G401 (cell line): ENCODE measurements at places on chromosomes 2 and 18.

DNA sequence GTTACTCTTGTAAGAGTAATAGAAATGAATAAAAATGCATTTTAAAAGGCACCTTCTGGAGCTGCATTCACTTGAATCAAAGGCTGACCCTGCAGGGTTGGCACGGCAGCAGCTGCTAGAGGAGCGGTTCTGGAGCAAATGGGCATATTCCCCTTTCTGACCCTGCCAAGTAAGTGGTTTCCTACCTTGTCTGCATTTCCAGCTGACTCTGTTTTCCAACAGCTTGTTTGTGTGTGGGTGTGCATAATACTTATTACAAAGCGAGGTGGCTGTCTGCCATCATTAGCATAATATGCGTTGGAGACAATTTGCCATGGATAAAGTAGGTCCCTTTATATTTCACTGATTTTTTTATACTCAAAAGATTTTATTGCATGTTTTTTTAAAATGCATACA, 21.3 kb upstream of the TTN start:
- DNase-seq, result no peak

- DNase-seq, result no peak
Measured at GRCh38 chr2:75801234-75801982, 90.7 kb upstream of the GCFC2 start.

DNA sequence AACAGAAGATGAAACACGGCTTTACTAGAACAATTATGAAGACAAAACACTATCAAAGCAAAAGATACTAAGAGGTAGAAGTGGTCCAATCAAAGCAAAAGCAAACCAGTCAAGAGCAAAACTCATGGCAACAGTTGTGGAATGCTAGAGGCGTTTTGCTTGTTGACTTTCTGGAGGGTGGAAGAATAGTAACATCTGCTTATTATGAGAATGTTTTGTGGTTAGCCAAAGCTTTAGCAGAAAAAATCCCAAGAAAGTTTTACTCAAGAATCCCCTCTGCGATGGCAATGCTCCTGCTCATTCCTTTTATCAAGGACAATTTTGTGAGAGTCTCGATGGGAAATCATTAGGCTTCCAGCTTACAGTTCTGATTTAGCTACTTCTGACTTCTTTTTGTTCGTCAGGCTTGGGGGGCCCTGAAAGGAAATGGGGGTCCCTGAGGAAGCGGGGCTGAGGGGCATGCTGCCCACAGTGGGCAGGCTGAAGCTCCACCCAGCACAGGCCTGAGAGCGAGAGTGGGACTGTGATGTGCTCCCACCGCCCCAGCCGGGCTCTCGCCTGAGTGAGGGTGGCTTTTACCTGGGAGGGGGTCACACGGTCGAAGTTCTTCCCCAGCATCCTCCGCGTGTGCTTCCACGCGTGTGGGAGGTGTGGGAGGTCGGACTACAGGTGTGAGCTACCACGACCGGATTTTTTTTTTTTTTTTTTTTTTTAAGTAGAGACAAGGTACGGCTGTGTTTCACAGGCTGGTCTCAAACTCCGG, 49.0 kb upstream of the MC4R start:
- no peak for DNase-seq

DNA sequence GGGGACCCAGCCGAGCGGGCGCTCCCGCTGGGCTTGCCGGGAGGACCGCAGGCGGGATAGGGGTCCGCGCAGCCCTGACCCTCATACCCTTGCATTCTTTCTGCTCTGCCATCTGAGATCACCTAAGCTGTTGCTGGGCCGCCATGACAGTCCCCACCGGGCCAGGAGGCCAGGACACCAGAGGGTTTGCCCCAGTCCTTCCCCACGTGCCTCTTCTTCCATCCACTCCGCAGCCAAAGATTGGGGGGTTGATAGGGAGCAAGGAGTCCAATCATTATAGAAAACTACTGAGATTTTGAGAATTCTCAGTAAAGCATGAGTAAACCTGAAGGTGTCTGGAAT, 453 bp upstream of the GRB14 start:
- no peak for DNase-seq

DNA sequence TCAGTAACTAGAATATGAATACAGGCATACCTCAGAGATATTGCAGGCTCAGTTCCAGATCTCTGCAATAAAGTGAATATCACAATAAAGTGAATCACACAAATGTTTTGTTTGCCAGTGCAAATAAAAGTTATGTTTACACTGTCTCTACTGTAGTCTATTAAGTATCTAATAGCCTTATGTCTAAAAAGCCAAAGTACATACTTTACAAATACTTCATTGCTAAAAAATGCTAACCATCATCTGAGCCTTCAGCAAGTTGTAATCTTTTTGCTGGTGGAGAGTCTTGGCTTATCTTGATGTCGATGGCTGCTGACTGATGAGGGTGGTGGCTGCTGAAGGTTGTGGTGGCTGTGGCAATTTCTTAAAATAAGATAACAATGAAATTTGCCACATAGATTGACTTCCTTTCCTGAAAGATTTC, 159.4 kb downstream of the MYO1B start:
- DNase-seq, result no peak

GRCh38 chr2:179020156-179020750, 29.7 kb downstream of the CCDC141 start:
- DNase-seq, result no peak

DNA sequence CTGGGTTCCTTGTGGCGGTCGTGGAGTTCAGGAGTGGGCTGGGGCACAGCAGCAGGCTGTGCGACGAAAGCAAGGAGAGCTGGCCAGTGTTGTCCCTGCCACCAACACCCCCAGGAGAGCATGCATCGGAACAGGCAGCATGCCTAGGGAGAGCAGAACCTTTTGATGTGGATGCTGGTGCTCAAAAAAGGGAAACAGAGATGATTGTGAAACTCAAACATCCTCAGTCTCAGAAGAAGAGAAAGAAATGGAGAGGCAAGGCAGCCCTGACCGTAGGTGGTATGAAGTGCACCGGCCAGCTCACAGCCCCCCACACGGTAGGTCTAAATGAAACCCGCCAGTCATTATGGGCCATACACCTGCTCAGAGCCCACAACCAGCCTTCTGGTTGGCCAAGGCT, 253.4 kb downstream of the GBX2 start:
- DNase-seq, result no peak

DNA sequence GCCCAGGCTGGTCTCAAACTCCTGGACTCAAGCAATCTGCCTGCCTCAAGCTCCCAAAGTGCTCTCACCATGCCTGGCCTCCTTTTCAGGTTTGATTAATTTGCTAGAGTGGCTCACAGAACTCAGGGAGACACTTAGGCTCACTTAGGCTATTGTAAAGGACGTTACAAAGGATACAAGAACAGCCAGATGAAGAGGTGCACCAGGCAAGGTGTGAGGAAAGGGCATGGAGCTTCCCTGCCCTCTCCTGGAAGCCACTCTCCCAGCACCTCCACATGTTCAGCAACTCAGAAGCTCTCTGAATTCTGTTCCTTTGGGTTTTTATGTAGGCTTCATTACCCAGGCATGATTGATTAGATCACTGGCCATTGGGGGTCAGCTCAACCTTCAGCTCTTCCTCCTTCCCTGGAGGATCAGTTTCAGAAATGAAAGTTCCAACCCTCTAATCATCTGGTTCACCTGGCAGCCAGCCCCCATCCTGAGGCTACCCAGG, 78.7 kb upstream of the RGPD5 start:
- no peak for DNase-seq

DNA sequence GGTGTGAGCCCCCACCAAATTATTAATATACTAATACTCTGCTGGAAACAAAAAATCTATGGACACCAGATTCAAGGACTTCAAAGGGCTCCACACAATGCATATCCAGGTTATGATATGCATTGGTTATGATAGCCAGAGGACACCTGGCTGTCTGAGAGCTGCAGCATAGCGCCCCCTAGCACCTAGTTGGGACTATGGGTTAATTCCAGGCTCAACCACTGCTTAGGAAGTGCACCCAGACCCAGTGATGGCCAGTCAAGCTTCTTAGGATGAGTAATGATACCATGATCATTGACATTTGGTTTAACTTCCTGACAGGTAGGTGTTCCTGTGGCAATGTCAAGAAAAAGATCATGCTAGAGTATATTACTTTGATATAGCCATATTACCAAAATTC, 3.8 kb upstream of the FRZB start:
- no peak for DNase-seq

DNA sequence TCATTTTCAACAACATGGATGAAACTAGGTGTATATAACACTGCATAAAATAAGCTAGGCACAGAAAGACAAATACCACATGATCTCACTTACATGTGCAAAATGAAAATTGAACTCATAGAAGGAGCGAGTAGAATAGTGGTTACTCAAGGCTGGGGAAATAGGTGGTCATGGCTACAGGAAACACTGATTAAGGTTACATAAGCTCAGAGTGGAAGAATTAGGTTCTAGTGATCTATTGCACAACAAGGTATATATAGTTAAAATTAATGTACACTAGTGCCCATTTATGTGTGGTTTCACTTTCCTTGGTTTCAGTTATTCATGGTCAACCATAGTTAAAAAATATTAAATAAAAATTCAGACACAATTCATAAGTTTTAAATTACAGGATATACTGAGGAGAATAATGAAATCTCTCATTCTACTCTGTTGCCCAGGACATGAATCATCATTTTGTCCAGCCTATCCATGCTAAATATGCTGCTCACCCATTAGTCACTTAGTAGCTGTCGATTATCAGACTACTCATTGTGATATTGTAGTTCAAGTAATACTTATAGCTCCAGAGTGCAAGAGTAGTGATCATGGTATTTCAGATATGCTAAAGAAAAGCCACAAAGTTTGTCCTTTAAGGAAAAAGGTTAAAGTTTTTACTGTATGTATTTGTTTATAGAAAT, 1530.9 kb upstream of the LRRTM1 start:
- no peak for DNase-seq

GRCh38 chr18:58527952-58528287, 101.0 kb downstream of the ALPK2 start:
- DNase-seq, result no peak
